ENCODE measurements at places on chromosomes 12 and 14.

DNA sequence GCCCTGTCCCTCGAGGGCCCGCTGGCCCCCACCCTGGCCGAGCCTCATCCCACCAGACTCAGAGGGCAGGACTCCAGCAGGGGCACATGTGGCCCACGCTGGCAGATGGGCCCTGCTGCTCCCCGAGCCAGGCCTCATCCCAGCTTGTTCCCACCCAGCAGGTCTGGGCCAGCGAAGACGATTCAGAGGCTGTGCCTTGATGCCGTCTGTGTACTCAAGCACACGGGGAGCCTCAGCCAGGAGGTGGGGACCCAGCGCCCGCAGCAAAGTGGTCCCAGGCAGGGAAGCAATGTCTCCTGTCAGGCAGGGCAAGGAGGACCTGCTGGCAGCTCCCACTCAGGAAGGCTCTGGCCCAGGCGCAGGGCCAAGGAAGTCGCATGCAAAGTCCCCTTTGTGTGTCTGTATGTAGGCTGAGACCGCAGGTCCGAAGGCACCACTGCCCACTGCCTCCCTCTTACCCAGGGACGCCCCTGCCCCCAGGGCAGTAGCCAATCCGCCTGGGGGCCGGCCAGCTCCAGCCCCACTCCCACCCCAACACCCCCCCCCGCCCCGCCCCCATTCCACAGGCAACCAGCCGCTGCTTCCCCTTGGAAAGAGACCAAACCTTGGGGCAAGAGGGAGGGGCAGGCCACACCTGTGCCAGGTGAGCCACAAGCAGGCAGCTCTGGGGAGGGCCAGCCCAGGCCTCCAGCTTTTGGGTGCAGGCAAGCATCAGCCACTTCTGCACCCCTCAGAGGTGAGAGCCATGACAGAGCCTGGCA is 9.4 kb downstream of the DEGS2 start:
- DNase-seq = no peak

GRCh38 chr12:32768518-32768917 is 12.8 kb upstream of the YARS2 start:
- DNase-seq = no peak

- DNase-seq = no peak
Observed at GRCh38 chr12:17203497-17203896, 597.5 kb upstream of the LMO3 start.

DNA sequence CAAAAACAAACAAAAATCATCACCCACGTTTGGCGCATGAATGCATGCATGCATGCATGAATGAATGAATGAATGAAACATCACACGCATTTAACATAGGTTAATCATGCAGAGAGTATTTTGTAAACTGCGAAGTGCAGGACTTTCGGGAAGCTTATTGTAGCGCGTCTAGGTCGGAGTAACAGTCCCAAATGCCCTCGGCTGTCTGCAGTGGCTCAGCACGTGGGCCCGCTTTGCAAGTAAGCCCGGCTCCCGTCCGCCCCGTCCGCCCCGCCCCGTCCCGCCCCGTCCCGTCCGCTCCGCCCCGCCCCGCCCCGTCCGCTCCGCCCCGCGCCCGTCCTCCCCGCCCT is 263 bp upstream of the IFT81 start:
- no peak for DNase-seq

DNA sequence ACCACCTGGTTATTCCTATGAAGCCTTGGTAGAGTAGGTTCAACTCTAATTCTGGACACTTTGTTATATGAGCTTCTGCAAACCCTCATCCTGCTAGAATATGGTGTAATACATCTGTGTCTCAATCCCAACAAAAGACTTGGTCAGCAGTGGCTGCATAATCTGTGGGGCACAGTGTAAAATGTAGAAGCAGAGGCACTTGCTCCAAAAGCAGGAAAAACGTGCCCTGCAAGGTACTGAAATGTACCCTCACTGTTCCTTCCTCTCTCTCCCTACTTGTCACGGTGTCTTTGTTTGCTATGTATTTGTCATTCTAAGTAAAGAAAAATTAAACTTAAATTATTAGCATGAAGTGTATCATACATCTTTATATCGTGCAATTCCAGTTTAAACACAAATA is 267.9 kb downstream of the BCL11B start:
- DNase-seq = no peak

Data from NCI-H1417 treated with DMSO at 0.1 percent for 48 hours (cell line).